ENCODE measurements at places on chromosomes 6 and 20.

DNA sequence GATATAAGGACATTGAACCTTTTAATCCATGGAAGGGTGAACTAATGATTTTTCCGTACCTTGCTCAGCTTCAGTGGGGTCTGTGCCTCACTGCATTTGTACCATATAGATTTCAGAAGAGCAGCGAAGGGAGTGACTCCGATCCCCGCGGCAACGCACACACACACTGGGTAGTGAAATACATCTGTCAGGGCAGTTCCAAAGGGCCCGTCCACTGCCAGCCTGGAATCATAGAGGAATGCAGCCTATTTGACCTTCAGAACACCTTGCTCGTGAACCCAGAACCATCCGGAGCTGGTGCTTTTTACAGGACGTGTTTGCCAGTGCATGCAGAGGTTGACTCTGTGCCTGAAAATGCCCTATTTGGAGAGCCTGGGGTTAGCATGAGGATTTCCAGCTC is 33.0 kb downstream of the NOX3 start:
- no peak for DNase-seq

- no peak for DNase-seq
These were observed 251.0 kb downstream of the SYNE1 start for GRCh38 chr6:152386131-152386530.

GRCh38 chr6:151772446-151772845 is 35.0 kb upstream of the ESR1 start:
- DNase-seq, result no peak

- no peak for DNase-seq
These were observed 94.5 kb upstream of the FOXP4 start for GRCh38 chr6:41451515-41452163.

DNA sequence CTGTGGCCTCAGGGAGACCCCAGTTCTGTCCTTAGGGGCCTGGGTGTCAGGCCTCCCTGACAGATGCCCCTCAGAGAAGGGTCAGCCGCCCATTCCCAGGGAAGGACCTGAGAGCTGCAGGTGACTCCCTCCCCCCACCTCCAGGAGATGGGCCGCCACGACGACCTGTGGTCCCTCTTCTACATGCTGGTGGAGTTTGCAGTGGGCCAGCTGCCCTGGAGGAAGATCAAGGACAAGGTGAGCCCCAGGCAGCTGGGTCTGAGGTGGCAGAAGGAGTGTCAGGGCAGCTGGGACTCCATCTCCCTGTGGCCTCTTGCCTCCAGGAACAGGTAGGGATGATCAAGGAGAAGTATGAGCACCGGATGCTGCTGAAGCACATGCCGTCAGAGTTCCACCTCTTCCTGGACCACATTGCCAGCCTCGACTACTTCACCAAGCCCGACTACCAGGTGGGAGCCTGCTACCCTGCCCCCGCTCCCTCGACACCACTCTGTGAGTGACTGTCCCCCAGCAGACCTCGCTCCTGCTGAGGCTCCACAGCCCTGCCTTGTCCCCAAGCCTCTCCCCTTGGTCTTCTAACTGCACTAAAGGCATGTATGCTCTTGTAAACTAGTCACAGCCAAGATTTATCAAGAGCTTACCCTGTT is 12.2 kb downstream of the TTBK1 start:
- no peak for DNase-seq

DNA sequence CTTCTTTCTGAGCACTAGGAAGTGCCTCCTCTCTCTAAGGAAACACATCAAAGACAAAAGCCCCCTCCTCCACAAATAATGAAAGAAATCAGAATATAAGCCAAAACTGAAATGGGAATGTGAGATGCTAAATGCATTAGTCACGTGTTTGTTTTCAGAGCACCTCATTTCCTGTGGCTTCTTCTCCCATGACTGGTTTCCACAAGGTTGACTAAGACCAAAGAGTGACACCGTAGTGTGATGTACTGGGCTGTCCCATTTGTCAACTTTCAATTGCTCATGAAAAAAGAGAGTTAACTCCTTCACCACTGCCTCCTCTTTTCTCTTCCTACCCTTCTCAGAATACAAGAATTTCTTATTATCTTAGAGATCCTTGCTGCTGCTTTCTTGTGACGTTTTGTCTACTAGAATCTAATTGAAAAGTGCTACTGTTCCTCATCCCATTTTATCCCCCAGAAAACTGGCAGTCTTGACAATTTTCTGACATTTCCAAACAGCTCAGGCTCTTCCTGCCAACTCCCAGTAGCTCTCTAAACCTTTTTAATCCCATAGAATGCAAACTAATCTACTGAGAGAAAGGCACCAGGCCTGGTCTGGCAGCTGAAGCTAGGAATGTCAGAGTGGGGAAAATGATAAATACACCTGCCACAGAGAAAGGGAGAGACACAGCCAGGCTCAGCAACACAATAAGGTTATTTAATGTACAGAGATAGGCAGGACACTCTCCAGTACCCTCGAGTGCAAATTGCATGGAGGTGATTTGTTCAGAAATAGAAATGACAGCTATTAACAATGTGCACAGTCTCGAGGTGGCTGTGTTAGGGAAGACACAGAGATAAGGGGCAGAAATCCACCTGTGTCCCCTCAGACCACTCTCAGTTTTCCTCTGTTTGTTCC is 671.7 kb upstream of the NRSN1 start:
- DNase-seq, result no peak

DNA sequence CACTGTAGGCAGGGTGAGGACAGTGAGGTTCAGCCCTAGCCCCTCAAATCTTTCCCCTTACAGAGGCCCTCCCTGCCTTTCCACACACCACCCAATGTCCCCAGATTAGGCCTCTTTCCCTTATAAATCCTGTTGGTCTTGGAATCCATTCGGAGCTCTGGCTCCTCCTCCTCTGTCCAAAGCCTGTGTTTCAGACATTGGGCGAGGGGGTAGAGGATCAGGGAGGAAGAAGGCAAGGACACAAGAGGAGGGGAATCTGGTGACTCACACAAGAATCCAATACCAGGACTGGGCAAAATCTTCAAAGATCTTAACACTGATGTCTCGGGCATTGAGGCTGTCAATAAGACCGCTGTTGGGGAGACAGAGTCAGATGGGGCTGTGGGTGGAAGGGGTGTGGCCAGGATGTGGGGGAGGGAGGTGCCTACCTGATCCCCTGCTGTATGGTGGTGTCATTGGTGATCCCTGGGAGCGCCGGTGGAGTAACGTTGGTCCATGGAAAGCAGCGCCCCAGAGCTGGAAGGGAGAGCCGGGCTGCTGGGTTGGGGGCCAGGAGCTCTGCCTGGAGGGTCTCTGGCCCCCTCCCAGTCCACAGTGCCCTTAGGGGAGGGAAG is 7.6 kb downstream of the SLC44A4 start:
- no peak for DNase-seq

- no peak for DNase-seq
These were observed 47.8 kb upstream of the NRSN1 start for GRCh38 chr6:24078200-24078599.

GRCh38 chr6:56657354-56657753 is 14.7 kb upstream of the DST start:
- DNase-seq, result peak; percentile 20

- DNase-seq, result no peak
These were observed 57.8 kb upstream of the NKAIN2 start for GRCh38 chr6:123745895-123746294.

DNA sequence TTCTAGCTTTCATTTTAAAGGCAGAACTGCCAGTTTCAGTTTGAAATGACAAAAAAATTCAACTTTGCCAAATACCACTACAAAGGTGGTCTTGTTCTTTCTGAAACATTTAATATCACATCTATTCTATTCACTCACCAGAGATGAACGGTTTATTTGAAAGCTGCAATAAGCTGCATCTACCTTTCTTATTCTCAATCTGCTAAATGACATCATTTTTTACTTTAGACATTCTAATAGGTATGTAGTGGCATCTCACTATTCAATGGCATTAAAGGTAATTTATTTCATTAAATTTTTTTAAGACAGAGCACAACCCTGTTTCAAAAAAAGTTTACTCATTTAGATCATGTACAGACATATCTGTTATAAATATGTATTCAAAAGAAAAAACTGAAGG is 66.5 kb upstream of the SMIM29 start:
- no peak for DNase-seq

- DNase-seq, result no peak
These were observed 162.8 kb downstream of the TENT5A start for GRCh38 chr6:81589465-81590313.

DNA sequence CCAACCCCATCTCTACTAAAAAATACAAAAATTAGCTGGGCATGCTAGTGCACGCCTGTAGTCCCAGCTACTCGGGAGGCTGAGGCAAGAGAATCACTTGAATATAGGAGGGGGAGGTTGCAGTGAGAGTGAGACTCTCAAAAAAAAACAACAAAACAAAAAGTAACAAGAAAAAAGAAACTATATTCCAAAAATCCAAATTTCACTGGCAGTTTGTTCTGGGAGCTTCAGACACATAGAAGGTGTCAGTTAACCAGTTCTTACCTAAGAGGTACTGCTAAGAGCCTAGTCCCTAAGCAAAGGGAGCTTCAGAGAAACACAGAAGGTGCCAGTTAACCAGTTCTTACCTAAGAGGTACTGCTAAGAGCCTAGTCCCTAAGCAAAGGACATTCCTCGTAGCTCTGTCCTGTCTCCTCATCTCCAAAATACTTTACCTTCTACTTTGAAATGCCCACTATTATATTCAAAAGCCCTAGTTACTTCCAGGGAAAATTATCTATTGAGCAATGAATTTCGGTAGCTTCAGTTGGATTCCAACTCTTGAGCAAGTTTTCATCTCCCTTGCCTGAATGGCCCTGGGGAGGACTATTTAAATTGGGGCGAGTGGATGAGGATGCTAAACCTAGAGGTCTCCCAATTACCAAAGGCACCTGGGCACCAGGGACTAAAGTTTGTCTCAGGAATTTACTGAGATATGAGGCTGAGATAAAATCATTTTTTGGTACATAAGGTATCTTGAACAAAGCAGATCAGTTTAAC is 41.0 kb downstream of the HFE start:
- no peak for DNase-seq

GRCh38 chr6:42359021-42359420 is 92.7 kb downstream of the TRERF1 start:
- no peak for DNase-seq

DNA sequence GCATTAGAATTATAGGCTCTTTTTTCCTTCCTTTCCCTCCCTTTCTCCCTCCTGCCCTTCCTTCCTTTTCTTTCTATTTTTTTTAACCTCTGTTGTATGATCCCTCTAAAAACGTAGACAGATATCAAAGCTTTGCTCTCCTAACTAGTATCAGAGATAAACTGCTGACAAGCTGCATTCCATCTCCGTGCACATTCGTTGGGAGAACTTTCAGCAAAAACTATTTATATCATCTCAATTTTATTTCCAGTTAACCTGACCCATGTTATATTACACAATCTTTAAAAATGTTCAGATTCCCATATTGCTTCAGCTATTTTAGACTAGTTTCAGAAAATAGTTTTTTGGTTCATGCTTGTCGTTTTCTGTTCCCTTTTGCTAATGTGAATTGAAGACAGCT is 47.3 kb downstream of the RNF217 start:
- DNase-seq, result no peak

- no peak for DNase-seq
These were observed 1.1 kb downstream of the CLPSL2 start for GRCh38 chr6:35777356-35778102.

DNA sequence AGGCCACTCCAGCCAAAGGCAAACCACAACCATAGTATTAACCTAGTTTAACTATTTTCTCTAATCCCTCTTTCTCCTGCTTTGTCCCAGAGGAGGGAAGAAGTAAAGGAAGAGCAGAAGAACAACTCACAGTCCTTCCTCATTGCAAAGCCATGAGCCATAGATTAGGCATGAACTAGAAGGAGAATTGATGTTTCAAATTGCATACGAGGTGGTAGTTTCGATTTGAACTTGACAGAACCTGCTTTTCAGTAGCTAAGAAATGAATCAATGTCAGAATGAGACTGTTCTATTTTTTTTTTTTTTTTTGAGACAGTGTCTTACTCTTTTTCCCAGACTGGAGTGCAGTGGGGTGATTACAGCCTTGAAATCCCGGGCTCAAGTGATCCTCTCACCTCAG is 48.3 kb downstream of the PROKR2 start:
- no peak for DNase-seq

DNA sequence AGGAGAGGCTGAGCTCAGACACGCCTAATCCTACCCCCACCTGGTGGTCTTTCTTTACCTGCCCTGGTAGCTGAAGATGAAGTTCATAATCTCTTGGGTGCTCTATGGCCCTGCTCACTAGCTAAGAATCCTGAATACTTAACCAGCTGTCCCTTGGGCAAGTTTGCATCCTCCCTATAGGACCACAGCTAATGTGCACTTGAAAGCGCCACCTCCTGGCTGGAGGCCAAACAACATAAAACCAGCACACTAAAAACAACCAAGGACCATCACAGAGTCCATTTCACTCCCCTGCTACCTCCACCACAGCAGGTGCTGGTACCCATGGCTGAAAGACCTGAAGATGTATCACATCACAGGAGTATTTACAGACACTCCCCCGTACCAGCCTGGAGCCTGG is 155.5 kb upstream of the SLC24A3 start:
- DNase-seq, result no peak

DNA sequence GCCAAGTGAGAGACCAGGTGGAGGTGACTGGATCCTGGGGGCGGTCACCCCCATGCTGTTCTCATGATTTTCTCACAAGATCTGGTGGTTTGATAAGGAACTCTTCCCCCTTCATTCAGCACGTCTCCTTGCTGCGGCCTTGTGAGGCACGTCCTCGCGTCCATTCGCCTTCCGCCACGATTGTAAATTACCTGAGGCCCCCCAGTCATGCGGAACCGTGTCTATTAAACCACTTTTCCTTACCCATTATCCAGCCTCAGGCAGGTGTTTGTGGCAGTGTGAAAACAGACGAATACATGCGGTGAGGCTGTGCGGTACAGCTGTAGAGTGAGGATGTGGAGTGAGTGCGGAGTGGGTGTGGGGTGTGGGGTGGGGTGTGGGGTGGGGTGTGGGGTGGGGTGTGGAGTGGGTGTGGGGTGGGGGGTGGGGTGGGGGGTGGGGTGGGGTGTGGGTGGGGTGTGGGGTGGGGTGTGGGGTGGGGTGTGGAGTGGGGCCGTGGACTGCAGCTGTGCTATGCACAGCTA is 12.1 kb upstream of the NTSR1 start:
- DNase-seq, result no peak

DNA sequence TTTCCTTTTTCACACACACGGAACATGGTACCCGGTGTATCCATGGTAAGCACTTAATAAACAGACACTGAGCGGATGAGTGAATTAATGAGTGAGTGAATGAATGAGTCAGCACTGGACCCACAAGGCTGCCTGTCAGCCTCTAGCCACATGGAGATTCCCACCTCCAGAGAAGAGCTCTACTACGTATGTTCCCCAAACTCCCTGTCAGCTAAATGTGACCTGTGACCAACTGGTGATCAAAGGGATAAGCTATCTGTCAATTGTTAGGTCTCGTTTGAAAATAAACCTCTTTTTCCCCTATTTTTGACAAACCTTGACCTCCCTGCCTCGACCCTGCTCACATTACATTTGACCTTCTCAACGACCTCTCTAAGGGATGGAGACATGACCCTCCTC is 24.5 kb upstream of the TAF8 start:
- DNase-seq, result no peak

Data from AML-193 (cell line).